Fibroblast of lung (primary cell): ENCODE measurements at places on chromosomes 1 and 21. TPM values are rescaled to one million over a fixed set of nuclear protein-coding genes. Genes with fewer than 3 reads are reported as not detected.

- no peak overlapping the region for H3K27ac ChIP-seq
- no peak overlapping the region for H3K4me3 ChIP-seq
- no peaks in the 10 kb centered on the region for H3K36me3 ChIP-seq
- DNase-seq = no peak
- H3K4me1 ChIP-seq = no peaks in the 10 kb centered on the region
- no peaks in the 10 kb centered on the region for H3K27me3 ChIP-seq
Observed at GRCh38 chr1:241167121-241167630, 189.8 kb downstream of the RGS7 start.

- peaks cover 2% of the 10 kb centered on the region for H3K36me3 ChIP-seq
- H3K27ac ChIP-seq = no peak overlapping the region
- H3K4me1 ChIP-seq = no peaks in the 10 kb centered on the region
- DNase-seq = no peak
- H3K27me3 ChIP-seq = no peaks in the 10 kb centered on the region
Observed at GRCh38 chr1:198295225-198295624, 138.4 kb downstream of the NEK7 start.

The GJA8 gene
- not detected in 2 replicates for total RNA-seq

DNA sequence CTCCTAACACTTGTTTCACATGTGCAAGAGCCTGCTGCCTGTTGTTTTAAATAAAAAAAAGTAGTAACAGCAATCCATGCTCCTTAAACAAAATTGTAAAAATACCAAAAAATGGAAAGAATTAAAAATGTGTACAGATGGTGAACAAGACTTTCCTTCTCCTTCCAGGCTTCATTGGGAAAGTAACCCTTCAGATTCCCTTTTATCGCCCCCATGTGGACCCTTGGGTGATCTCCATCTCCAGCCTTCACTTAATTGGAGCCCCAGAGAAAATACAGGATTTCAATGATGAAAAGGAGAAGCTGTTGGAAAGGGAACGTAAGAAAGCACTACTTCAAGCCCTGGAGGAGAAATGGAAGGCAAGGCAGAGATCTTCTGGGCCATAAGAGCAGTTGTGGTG is 14.2 kb downstream of the VPS13D start:
- peak; percentile 24 for DNase-seq
- H3K4me3 ChIP-seq = no peak overlapping the region
- no peaks in the 10 kb centered on the region for H3K4me1 ChIP-seq

DNA sequence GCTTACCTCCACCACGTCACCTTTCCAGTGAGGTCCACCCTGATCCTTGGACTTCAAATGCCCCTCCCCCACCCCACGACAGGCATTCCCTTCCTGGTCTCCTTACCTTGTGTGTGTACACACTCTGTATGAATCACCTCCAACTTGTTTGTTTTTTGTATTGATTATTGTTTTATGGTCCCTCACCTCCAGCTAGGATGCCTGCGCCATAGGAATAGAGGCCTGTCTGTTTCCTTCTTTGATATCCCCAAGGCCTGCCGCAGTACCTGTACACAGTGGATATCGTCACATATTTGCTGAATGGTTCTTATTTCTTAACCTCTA is 219.6 kb upstream of the POU3F1 start:
- no peak overlapping the region for H3K27ac ChIP-seq
- H3K4me1 ChIP-seq = no peaks in the 10 kb centered on the region
- H3K36me3 ChIP-seq = no peaks in the 10 kb centered on the region
- H3K27me3 ChIP-seq = no peaks in the 10 kb centered on the region
- DNase-seq = no peak

- H3K27ac ChIP-seq = no peak overlapping the region
- no peaks in the 10 kb centered on the region for H3K36me3 ChIP-seq
- no peak overlapping the region for H3K4me3 ChIP-seq
- no peaks in the 10 kb centered on the region for H3K4me1 ChIP-seq
- no peak for DNase-seq
Observed at GRCh38 chr1:14310476-14310875, 288.0 kb upstream of the KAZN start.

DNA sequence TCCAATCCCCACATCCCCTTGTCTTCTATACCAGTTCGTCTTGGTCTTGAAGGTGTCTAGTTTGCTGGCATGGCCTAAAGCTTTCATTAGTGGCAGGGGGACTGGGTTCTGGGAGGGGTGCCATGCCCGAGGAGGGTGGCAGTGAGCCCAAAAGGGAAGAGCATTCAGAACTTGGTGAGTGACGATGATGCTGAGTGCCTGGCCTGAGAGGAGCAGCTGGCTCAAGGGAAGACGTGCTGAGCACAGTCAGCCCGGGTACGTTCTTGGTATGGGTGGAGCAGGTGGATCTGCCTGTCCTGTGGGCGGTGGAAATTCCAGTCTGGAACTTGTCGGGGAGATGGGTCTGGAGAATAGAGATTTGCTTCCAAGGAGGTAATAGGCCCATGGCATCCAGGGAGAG is 4.6 kb downstream of the FDPS start:
- H3K4me3 ChIP-seq = no peak overlapping the region
- H3K27me3 ChIP-seq = no peaks in the 10 kb centered on the region
- no peak overlapping the region for H3K27ac ChIP-seq
- no peak for DNase-seq
- peaks cover 16% of the 10 kb centered on the region for H3K36me3 ChIP-seq

- H3K27ac ChIP-seq = no peak overlapping the region
- H3K4me1 ChIP-seq = no peaks in the 10 kb centered on the region
- H3K36me3 ChIP-seq = peaks cover 2% of the 10 kb centered on the region
Observed at GRCh38 chr1:233086961-233087881, 136.8 kb downstream of the NTPCR start.

The DNAI4 gene
- 10.8 and 12.1 TPM in 2 replicates for total RNA-seq
